NCI-H510A (cell line): ENCODE measurements at places on chromosomes 2 and 18.
A peak's percentile ranks its signal among the peaks of the same experiment; 100 is the strongest.

- no peak for DNase-seq
Measured at GRCh38 chr2:127105656-127106456, 1.1 kb downstream of the BIN1 start.

GRCh38 chr2:172858473-172858745 lies 122.8 kb downstream of the RAPGEF4 start:
- DNase-seq, result no peak

DNA sequence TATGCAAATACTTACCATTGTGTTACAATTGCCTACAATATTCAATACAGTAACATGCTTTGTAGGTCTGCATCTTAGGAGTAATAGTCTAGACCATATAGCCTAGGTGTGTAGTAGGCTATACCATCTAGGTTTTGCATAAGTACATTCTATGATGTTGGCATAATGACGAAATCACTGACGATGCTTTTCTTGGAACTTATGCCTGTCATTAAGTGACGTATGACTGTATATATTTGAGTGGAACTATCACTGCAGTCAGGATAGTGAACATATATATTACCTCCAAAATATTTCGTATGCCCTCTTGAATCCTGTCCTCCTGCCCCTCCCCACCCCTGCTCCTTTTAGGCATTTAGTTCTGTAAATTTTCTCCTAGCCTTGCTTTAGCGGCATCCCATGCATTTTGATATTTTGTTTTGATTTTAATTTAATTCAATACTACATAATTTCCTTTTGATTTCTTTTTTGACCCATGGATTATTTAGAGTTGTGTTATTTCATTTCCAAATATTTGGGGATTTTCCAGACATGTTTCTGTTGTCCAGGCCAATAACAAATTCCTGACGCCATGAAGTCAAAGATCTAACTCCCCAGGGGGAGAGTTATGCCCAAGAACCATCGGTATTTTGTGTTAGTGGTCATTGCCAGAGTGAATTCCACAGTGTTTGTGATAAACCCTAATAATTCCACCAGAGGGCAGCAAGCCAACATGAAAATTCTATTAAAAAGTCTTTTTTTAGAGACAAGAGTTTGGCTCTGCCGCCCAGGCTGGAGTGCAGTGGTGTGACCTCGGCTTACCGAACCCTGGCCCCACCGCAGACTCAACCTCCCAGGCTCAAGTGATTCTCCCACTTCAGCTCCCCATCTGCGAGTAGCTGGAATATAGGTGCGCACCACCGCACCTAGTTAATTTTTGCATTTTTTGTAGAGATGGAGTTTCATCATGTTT lies 24.2 kb upstream of the CASP8 start:
- no peak for DNase-seq

GRCh38 chr18:3449512-3450011 lies 410 bp upstream of the TGIF1 start:
- peak; percentile 69 for DNase-seq

DNA sequence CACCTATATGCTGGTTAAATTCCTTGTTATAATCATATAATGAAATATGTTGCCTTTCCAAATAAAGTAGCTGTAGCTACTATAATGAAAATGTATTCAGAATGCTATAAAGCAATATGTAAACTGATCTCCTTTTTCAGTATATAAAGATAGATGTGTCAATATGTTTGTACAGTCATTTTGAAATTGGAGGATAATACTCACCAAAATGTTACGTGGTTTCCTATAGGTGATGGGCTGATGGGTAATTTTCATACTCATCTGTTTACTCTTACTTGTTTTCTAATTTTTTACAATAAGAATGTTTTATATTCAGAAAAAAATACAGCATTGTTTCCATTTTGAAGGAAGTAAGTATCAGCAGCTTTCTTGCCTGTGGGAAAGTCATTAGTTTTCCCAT lies 70.2 kb downstream of the PRKRA start:
- DNase-seq, result no peak

- no peak for DNase-seq
Measured at GRCh38 chr2:96207774-96208142, 869 bp downstream of the STARD7 start.

GRCh38 chr2:34652636-34653035 lies 1053.5 kb upstream of the FAM98A start:
- no peak for DNase-seq

DNA sequence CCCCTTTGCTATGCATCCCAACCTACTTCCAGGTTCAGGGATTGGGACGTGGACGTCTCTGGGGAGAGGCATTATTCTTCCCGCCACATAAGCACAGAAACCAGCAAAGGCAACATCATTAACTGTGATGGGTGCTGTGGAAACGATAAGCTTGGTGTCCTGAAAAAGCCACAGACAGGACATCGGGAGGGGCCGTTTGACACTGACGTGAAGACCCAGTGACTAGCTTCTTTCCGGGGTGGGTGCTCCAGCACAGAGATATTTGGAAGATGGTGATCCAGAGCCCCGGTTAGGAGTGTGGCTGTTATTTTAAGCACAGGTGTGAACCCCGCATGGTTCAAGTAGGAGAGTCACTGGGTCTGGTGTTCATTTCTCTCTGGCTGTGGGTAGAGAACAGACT lies 163.8 kb upstream of the HDAC4 start:
- no peak for DNase-seq

- no peak for DNase-seq
Measured at GRCh38 chr2:193693758-193694157, 1499.0 kb upstream of the TMEFF2 start.
